ENCODE measurements at places on chromosomes 5 and 9. TPM values are rescaled to one million over a fixed set of nuclear protein-coding genes. Genes with fewer than 3 reads are reported as not detected.

Gene ABHD17B
- total RNA-seq: 18.3 TPM

Gene PAEP
- total RNA-seq: not detected

GRCh38 chr9:25857147-25857546 is 178.9 kb upstream of the TUSC1 start:
- DNase-seq: no peak

- DNase-seq: no peak
These were observed 13.0 kb downstream of the GLRX start for GRCh38 chr5:95809414-95809960.

GRCh38 chr9:105039175-105039799 is 111.3 kb upstream of the ABCA1 start:
- no peak for DNase-seq

DNA sequence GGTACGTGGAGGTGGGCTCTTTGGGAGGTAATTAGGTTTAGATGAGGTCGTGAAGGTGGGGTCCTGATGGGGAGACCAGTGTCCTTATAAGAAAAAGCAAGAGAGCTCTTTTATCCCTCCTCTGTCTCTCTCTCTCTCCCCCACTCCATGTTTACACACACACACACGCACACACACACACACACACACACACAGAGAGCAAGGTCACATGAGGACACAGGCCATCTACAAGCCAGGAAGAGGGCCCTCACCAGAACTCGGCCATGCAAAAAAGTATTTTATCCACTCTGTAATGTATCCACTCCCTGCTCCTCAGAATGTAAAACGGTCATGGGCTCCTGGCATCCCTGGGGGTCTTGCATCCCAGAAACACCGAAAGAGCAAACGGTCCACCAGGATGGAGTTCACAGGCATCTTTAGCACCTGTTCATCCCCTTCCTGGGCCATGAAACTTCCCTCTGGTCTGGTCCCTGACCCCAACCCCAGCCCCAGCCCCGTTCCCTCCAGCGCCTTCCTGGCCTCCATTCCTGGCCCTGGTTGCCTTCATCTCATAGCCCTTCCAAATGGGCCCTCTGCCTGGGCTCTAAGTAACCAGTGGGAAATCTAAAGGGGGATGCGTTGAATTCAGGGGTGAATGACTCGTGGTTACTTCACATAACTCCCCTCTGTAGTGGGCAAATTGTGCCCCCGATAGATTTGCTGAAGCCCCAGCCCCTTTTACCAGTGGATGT is 88.8 kb downstream of the NSUN2 start:
- DNase-seq: no peak

GRCh38 chr9:81619353-81620001 is 69.9 kb downstream of the TLE1 start:
- no peak for DNase-seq

Gene ANKRD31
- 0.17 TPM for total RNA-seq

DNA sequence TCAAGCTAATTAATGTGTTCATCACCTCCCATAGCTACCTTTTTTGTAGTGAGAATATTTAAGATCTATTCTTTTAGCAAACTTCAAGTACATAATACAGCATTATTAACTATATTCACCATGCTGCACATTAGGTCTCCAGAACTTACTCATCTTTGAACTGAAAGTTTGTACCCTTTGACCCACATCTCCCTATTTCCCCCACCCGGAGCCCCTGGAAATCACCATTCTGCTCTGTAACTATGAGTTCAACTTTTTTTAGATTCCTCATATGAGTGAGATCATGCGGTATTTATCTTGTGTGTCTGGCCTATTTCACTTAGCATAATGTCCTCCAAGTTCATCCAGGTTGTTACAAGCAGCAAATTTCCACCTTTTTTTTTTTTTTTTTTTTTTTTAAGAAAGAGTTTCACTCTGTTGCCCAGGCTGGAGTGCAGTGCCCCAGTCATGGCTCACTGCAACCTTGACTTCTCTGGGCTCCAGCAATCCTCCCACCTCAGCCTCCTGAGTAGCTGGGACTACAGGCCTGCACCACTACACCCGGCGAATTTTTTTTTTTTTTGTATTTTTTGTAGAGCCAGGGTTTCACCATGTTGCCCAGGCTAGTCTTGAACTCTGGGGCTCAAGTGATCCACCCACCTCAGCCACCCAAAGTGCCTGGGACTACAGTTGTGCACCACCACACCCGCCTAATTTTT is 100.4 kb upstream of the SAP30L start:
- no peak for DNase-seq

DNA sequence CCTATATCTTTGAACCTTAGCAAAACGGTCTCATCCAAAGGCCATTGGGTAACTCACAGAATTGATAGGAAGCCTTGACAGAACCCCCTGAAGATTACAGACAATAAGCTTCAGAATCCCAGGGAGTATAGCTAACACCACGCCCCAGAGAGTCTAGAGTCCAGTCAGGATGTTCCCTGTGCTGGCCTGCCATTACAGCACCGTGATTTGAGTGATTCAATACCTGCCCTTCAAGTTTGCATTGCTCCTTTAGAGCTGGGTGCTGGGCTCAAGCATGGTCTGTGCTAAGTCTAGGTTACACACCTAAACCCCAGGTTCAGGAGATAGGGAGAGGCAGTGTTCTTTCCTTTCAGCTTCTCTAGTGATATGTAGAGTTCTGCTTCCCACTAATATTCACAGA is 90.5 kb downstream of the RASEF start:
- peak; percentile 23 for DNase-seq

DNA sequence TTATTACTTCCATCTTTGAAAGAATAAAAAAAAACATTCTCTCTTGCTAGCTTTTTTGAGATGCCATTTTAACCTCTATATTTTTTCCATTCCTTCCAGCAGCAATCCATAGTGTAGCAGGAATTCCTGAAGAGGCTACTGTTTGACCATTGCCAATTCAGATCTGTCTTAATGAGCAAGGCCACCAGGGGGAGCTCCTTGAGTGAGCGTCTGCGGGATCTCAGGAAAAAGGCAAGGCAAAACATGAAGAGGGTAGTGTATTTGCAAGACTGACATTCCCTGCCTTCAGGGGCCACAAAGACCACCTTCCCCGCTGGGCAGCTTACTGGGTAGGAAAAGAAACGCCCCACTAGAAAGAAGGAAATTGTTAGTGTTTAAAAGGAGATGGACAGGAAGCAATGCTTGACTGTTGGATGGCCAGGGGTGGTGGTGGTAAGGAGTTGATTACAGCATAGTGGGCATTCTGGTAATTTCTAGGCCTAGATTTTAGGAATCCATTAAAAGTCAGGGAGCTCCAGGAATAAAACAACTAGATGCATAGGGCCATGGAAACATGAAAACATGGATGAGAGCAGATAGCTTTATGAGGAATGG is 206.6 kb upstream of the HAPLN1 start:
- peak; percentile 57 for DNase-seq

GRCh38 chr9:131667576-131667975 is 72.3 kb downstream of the RAPGEF1 start:
- no peak for DNase-seq

- DNase-seq: no peak
These were observed 506.5 kb downstream of the ISL1 start for GRCh38 chr5:51889703-51890102.

GRCh38 chr9:3001311-3001710 is 157.4 kb upstream of the PUM3 start:
- no peak for DNase-seq

- no peak for DNase-seq
These were observed 122.1 kb upstream of the MAP3K1 start for GRCh38 chr5:56693220-56693579.

Gene SPINK5
- 5.2 TPM for total RNA-seq

- DNase-seq: no peak
These were observed 248.7 kb upstream of the SLC30A5 start for GRCh38 chr5:68845131-68845530.

Gene CD14
- total RNA-seq: 104 TPM

GRCh38 chr9:91012933-91013841 is 211.6 kb downstream of the SYK start:
- DNase-seq: no peak

- DNase-seq: no peak
These were observed 34.7 kb downstream of the ADAM19 start for GRCh38 chr5:157540707-157541446.

- DNase-seq: no peak
These were observed 49.4 kb downstream of the SLC6A7 start for GRCh38 chr5:150239099-150239793.

DNA sequence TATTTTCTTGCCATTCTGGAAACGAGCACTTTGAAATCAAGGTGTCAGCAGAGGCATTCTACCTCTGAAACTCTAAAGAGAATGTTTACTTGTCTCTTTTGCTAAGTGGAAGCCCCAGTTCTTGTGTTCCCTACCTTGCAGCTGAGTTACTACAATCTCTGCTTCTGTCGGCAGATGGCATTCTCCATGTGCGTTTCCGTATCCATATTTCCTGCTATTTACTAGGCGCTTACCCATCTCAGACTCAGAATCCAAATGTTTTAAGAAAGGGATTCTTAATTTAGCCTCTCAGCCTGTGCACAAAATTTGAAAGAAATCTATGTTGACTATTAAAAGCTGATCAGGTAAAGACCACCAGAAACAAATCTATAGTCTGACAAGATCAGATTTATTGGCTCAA is 221.3 kb upstream of the FTMT start:
- no peak for DNase-seq

GRCh38 chr5:72233835-72234234 is 86.2 kb downstream of the MRPS27 start:
- DNase-seq: no peak

- DNase-seq: no peak
These were observed 20.7 kb upstream of the BASP1 start for GRCh38 chr5:17196697-17197096.

- no peak for DNase-seq
These were observed 507.8 kb upstream of the MPDZ start for GRCh38 chr9:13787234-13787833.

Gene CCIN
- 0.12 TPM for total RNA-seq

DNA sequence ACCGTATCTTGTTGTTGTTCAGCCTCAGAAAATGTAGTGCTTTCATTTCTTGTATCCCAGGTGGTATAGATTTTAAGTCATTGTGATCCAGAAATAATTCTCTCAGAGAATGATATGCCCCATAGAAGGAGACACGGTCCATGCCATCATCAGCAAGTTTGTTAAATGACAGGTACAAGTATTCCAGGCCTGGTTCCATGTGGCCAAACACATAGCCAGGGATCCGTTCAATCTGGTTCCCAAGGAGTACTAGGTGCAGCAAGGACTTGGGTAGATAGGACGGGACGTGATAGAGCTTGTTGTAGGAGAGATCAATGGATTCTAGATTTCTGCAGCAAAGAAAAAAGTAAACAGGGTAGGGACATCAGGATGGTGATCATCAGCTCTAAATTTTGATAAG is 18.4 kb upstream of the ASPN start:
- DNase-seq: no peak

DNA sequence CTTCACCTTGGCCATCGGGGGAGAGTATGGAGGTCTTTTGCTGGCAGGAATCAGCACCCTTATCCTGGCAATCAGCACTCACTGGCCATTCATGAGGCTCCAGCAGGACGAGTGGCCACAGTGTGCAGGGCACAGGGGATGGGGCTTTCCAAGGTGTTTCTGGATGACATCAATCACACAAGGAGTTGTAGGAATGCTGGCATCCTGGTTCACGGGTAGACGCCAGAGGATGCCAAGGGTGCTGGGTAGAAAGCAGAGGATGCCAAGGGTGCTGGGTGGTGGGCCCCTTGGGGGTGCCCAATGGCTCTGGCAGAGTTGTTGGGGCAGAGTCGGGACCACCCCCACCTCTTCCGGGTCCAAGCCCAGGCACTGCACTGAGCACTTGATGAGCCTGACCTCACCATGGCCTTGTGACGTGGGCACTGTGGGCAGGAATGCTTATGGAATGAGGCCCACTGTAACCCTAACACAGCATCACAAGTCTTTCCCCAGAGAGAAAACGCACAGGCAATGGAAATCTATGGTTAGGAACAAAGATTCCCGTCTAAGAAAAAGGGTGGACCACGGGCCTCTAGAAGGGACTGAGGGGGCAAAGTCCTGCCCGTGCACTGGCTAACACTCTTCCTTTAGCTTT is 29.1 kb downstream of the CEL start:
- DNase-seq: no peak

Gene CCDC171
- total RNA-seq: 4.0 TPM

Data from mucosa of gallbladder (tissue), 1 donor.